ENCODE measurements at places on chromosomes 12 and 14.
A peak's percentile ranks its signal among the peaks of the same experiment; 100 is the strongest.

DNA sequence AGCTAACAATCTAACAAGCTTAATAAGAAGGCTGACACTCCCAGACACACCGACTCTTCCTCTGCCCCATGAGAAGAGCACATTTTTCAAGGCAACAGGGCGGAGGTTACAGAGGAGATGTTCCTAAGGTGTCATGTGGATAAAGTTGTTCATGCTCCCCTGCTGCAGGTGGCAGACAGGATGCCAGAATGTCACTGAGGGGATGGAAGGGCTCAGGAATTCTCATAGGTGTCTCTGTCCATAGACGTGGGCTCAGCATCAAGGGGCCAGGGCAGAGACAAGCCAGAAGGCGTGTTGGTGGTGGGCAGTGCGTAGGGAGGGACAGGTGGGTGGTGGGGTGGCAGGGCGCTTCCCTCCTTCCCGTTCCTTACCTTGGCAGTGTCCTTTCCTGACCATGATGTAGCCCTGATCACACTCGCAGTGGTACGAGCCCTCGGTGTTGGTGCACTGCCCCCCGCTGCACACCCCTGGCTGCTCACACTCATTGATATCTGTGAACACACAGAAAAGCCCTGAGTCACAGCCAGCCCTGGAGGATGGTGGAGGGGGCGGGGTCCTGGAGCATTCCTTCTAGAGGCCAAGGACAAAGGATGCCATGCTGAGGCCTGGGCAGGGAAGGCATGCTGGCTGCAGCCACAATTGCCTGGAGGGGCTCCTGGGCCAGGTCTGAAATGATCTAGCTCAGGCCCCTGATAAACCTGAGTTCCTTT is 23.0 kb downstream of the ISCA2 start:
- no peak for DNase-seq

DNA sequence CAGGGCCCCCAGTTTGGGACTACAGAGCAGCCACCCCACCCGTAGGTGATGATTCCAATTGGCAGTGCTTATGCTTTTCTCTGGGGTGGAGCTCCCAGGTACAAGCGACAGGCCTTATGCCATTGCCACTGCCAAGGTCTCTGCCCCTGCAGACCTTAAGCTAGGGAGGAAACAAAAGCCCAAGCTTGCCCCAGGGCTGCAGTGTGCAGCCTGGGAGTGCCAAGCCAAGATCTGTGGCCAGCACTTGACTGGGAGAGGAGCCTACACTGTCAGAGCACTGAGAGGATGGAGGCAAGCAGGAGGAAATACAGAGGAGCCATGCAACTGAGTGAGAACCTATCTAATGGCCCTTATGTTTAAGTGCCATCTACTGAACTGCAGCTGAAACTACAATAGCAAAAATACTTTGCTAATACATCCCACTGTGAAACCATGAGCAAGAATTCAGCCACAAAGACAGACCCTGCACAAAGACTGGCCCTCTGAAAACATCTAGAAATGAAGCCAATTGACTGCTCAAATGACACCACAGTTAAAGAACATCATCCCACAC is 17.7 kb upstream of the ASCL1 start:
- no peak for DNase-seq

GRCh38 chr14:27078191-27078590 is 480.4 kb upstream of the NOVA1 start:
- DNase-seq, result no peak

DNA sequence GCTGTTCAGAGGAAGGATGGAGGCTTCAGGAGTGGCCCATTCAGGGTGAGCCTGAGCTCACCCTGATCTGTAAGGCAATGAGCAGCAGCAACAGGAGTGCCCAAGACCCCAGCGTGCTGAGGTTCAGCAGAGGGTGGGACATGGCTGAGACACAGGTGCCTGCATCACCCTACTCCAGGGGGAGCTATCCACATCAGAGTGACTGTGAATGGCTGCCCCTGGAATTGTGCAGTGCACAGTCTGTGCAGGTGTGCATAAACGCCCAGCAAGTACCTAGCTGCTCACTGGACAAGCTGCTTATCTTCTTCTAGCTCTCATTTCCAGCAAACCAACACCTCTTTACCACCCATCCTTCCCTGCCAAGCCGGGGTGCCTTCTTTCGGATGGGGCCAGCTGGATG is 140.6 kb upstream of the PRMT8 start:
- DNase-seq, result no peak

- no peak for DNase-seq
These were observed 19.8 kb upstream of the DHRS4 start for GRCh38 chr14:23933742-23934128.

DNA sequence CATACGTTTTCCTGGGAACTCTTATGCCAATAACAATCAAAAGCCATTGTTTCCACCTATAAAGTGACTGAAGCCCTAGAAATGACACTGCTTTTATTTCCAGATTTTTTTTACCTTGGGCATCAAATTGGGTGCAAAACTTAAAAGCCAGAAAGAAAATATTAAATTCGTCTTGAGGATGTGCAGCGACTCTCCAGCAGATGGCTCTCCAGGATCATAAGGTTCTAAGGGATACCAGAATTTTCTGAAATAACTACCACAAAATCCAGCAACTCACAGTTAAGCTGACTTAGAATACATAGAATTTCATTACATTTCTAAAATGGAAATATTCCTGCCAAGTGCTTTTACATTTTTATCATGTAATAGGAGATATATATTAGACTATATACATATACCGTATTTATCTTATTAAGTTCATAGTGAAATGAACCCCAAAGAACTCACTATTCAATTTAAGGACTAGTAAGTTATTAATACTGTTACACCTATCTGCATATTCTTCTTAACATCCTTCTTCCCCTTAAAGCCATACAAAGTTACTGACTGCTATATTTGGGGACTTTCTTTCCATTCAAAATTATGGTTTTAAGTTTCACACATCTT is 44.0 kb downstream of the ARMH4 start:
- peak; percentile 17 for DNase-seq

- no peak for DNase-seq
These were observed 185.1 kb upstream of the C14orf180 start for GRCh38 chr14:104394409-104394851.

GRCh38 chr12:54287261-54288157 is 7.0 kb downstream of the HNRNPA1 start:
- no peak for DNase-seq

- DNase-seq, result no peak
These were observed 107.1 kb upstream of the BCAT1 start for GRCh38 chr12:25056011-25056410.

DNA sequence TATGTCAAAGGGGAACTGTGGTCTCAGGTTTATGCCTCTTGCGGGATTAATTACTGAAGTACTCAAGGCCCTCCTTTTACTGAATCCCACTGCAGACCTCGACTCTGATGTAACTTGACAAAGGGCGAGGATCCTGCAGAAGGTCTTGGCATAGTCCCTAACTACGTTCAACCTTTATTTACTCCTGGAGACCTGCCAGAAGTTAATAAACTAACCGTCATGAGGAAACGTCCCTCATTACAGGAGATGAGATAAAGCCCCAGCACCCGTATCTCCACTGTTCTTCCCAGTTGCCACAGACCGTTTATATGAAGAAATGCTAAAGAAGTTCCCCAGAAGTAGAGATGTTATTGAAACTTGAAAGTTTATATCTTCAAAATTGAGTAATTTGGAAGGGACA is 190.9 kb downstream of the ETV6 start:
- DNase-seq, result no peak

DNA sequence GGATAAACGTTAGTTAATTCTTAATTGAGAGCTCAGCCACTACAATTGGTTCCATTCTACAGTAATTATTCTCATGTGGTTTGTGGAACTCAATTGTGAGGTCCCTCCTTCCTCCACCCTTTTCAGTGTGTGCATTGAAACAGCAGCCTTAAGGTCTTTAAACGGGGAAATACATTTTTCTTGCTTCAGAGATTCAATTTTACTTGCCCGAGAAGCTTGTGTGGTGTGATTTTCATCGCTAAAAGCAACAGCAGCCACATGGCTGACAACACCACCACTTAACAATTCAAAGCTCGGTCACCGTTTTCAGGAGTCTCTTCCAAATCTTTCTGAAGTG is 733 bp upstream of the PPFIBP1 start:
- DNase-seq, result no peak

- DNase-seq, result no peak
These were observed 1.1 kb downstream of the CNTN1 start for GRCh38 chr12:40693207-40693821.

DNA sequence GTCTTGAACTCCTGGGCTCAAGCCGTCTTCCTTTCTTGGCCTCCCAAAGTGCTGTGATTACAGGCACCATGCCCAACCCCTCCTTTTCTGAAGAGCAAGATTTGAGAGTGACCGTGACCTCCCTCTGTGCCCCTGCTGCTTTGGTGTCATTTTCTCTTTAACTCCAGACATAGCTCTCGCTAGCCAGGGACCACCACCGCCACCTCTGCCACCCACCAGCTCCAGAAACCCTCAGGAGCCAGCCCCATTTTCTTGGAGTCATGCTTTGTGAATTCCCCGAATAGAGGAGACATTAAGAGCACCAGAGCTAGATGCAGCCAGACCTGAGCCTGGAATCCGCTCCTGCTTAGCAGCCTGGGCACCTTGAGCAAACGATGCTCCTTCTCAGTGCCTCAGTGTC is 18.2 kb downstream of the SDSL start:
- DNase-seq, result no peak

- DNase-seq, result no peak
These were observed 24.0 kb downstream of the ACSM4 start for GRCh38 chr12:7327918-7328317.

GRCh38 chr12:63897931-63898330 is 53.4 kb downstream of the SRGAP1 start:
- DNase-seq, result no peak

- DNase-seq, result no peak
These were observed 1144.8 kb downstream of the AACS start for GRCh38 chr12:126210026-126210425.

DNA sequence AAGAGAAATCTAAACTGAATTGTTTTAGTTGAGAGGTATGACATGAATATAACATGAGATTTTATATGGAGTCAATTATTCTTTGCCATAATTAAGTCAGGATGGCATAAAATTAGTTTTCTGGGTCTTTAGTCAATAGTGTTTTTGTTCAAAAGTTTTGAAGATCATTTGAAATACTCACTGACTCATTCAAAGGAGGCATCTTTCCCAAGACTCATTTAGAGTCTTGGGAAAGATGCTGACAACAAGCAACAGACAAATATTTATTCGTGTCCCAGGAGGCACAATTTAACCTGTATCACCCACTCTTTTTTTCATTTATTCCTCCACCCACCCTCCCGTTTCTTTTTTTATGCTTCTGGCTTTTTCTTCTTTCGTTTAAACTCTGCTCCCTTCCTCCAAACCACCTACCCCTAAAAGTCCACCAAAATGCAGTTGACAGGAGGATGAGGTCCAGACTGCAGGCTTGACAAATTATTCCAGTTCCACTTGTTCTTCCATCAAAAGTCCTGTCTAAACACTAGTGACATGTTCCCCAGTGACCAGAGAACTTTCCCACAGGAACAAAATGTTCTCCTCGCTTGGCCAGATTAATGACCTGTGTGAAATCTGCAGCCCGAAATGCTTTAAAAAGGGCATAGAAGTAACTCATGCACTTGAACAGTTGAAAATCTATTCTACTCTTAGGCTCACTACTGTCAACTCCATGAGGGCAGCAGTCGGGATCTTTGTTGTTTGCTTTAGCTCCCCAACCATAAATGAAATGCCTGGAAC is 43.3 kb upstream of the CSRP2 start:
- no peak for DNase-seq

DNA sequence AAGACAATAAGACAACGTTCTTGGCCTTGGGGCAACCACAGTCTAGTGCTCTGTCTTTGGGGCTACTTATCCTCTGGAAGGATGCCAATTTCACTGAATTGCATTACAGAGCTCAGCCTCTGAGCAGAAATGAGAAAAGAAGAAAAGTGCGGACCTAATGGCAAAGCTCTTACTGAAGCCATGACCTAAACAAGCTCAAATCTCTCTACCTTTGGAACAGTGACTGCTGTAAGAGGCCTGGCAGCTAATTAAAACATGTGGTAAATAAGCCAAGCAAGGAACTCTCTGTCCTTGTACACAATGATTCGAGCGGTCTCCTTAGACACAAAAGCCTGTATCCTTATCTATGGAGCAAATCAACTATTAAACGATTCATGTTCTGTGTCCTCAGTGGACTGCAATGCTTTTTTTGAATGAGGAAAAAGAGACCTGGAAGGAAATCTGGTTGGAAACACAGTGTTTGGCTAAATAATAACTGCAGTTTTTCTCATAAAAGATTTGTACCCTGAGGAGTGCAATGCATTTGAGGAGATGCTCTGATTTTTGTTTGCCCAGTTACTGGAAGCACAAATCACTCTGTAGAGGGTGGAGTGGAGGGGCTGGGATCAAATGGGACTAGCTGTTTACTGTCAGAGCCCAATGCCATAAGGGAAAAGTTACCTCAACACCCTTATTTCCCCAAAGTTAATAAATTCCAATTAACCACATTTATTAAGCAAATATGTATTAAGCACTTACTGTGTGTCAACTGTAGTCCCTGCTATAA is 113.9 kb downstream of the NDUFA12 start:
- DNase-seq, result no peak

DNA sequence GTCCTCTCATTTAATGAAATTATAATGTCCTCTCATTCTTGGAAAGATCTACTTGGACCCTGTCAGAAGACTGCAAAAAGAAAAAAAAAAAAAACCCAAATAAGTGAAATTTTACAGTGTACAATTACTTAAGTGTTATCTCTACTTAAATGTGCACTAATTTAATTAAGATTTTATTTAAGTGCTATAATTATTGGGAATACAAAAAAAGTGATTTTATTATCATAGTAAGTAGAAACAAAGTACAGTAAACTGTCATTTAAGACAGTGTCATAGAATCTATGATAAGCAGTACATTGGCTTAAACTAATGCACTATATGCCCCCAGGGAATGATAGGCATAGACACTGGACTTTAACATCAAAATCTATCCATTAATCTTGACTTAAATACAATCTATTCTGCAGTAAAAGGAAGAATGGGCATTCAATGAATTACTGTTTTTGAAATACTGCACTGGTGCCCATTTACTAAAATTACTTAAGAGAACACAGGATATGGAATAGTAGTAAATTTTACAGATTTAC is 23.3 kb downstream of the INSM2 start:
- DNase-seq, result no peak

- DNase-seq, result no peak
These were observed 734.8 kb downstream of the DIO2 start for GRCh38 chr14:79476552-79476951.

GRCh38 chr12:103955811-103956508 is 9.7 kb upstream of the TDG start:
- no peak for DNase-seq

GRCh38 chr14:69705706-69706105 is 61.2 kb upstream of the SRSF5 start:
- no peak for DNase-seq
